ENCODE measurements at places on chromosomes 13 and 19. TPM values are rescaled to one million over a fixed set of nuclear protein-coding genes. Genes with fewer than 3 reads are reported as not detected.
A peak's percentile ranks its signal among the peaks of the same experiment; 100 is the strongest.

GRCh38 chr13:99617474-99618255 lies 116.4 kb downstream of the TM9SF2 start:
- no peaks in the 10 kb centered on the region for H3K36me3 ChIP-seq
- no peak overlapping the region for H3K4me3 ChIP-seq
- H3K4me1 ChIP-seq = no peaks in the 10 kb centered on the region
- no peaks in the 10 kb centered on the region for H3K27me3 ChIP-seq
- H3K27ac ChIP-seq = peak overlapping the region; percentile 75
- DNase-seq = peak; percentile 61

FLT1 gene
- 15.6 TPM for total RNA-seq

GRCh38 chr19:30106417-30107095 lies 164.5 kb downstream of the URI1 start:
- no peaks in the 10 kb centered on the region for H3K4me1 ChIP-seq
- no peaks in the 10 kb centered on the region for H3K36me3 ChIP-seq
- H3K27me3 ChIP-seq = no peaks in the 10 kb centered on the region
- H3K27ac ChIP-seq = no peak overlapping the region
- DNase-seq = no peak

GRCh38 chr13:75384879-75385707 lies 96.9 kb downstream of the TBC1D4 start:
- H3K36me3 ChIP-seq = no peaks in the 10 kb centered on the region
- DNase-seq = no peak
- no peaks in the 10 kb centered on the region for H3K4me1 ChIP-seq
- H3K4me3 ChIP-seq = no peak overlapping the region

KLK4 gene
- total RNA-seq = not detected

GRCh38 chr19:2239173-2239572 lies 2.5 kb downstream of the SF3A2 start:
- H3K4me3 ChIP-seq = no peak overlapping the region
- H3K27me3 ChIP-seq = no peaks in the 10 kb centered on the region
- H3K27ac ChIP-seq = no peak overlapping the region
- peaks cover 32% of the 10 kb centered on the region for H3K4me1 ChIP-seq
- H3K36me3 ChIP-seq = peaks cover 2% of the 10 kb centered on the region

RXFP2 gene
- total RNA-seq = not detected

RFX1 gene
- 6.8 TPM for total RNA-seq

GRCh38 chr13:24997367-24997967 lies 98.5 kb upstream of the PABPC3 start:
- no peaks in the 10 kb centered on the region for H3K27me3 ChIP-seq
- no peak for DNase-seq
- no peak overlapping the region for H3K4me3 ChIP-seq
- no peak overlapping the region for H3K27ac ChIP-seq
- no peaks in the 10 kb centered on the region for H3K4me1 ChIP-seq

EPSTI1 gene
- 6.6 TPM for total RNA-seq

GRCh38 chr13:35703061-35703460 lies 226.6 kb upstream of the MAB21L1 start:
- no peaks in the 10 kb centered on the region for H3K36me3 ChIP-seq
- no peak for DNase-seq
- no peak overlapping the region for H3K27ac ChIP-seq

- DNase-seq = no peak
- H3K4me1 ChIP-seq = no peaks in the 10 kb centered on the region
- no peak overlapping the region for H3K4me3 ChIP-seq
- H3K27me3 ChIP-seq = no peaks in the 10 kb centered on the region
Measured at GRCh38 chr13:42495255-42495654, 78.7 kb upstream of the TNFSF11 start.

GRCh38 chr13:96020931-96021330 lies 32.3 kb downstream of the UGGT2 start:
- DNase-seq = no peak
- H3K36me3 ChIP-seq = no peaks in the 10 kb centered on the region
- H3K4me1 ChIP-seq = no peaks in the 10 kb centered on the region
- no peak overlapping the region for H3K27ac ChIP-seq

- H3K27me3 ChIP-seq = no peaks in the 10 kb centered on the region
- H3K36me3 ChIP-seq = peaks cover 4% of the 10 kb centered on the region
- no peak overlapping the region for H3K4me3 ChIP-seq
- H3K27ac ChIP-seq = no peak overlapping the region
Measured at GRCh38 chr13:100330662-100331061, 241.8 kb downstream of the PCCA start.

F7 gene
- total RNA-seq = 147 TPM

ZNF709 gene
- total RNA-seq = 0.49 TPM

DNA sequence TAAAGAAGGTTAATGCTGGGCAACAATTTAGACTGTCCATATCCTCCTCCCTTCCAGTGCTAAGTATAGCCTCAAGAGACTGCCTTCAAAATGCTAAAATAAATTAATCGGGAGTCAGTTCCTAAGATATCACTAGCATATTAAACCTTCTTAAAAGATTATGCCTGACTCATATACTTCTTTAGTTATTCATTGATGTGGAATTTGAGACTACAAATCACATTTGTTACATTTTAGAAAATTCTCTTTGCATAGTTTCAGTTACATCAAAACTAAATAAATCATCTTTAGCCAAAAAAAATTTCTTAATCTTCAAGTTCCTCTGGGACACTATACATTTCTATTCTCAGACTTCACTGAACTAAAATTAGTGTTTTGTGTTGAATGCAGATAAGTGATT lies 769.1 kb downstream of the PCDH9 start:
- no peak overlapping the region for H3K4me3 ChIP-seq
- DNase-seq = no peak
- H3K27me3 ChIP-seq = no peaks in the 10 kb centered on the region
- no peaks in the 10 kb centered on the region for H3K4me1 ChIP-seq
- no peaks in the 10 kb centered on the region for H3K36me3 ChIP-seq
- no peak overlapping the region for H3K27ac ChIP-seq

DNA sequence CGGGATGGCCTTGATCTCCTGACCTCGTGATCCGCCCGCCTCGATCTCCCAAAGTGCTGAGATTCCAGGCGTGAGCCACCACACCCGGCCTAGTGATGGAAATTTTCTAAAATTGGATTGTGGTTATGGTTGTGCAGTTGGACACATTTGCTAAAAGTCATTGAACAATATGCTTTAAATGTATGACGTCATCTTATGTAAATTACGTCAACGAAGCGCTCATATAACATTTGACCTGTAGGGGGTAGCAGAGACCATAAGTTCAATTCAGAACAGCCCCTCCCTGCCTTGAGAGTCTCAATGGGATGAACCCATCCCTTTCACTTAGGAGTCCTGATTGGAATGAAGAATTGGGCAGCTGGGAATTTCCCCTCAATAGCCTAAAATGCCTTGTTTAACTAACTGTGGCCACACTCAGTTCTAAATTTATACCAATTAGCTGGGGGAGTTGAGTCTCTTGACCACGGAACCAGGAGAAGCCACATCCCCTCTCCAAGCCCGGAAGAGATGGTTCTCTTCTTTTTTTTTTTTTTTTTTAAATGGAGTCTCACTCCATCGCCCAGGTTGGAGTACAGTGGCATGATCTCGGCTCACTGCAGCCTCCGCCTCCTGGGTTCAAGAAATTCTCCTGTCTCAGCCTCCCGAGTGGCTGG lies 15.2 kb upstream of the TLE6 start:
- no peak for DNase-seq
- no peaks in the 10 kb centered on the region for H3K36me3 ChIP-seq
- H3K27me3 ChIP-seq = no peaks in the 10 kb centered on the region
- no peak overlapping the region for H3K27ac ChIP-seq

- H3K27ac ChIP-seq = no peak overlapping the region
- H3K36me3 ChIP-seq = no peaks in the 10 kb centered on the region
- H3K4me3 ChIP-seq = no peak overlapping the region
- H3K27me3 ChIP-seq = no peaks in the 10 kb centered on the region
- peaks cover 12% of the 10 kb centered on the region for H3K4me1 ChIP-seq
Measured at GRCh38 chr19:13169769-13170168, 19.6 kb downstream of the IER2 start.

DNA sequence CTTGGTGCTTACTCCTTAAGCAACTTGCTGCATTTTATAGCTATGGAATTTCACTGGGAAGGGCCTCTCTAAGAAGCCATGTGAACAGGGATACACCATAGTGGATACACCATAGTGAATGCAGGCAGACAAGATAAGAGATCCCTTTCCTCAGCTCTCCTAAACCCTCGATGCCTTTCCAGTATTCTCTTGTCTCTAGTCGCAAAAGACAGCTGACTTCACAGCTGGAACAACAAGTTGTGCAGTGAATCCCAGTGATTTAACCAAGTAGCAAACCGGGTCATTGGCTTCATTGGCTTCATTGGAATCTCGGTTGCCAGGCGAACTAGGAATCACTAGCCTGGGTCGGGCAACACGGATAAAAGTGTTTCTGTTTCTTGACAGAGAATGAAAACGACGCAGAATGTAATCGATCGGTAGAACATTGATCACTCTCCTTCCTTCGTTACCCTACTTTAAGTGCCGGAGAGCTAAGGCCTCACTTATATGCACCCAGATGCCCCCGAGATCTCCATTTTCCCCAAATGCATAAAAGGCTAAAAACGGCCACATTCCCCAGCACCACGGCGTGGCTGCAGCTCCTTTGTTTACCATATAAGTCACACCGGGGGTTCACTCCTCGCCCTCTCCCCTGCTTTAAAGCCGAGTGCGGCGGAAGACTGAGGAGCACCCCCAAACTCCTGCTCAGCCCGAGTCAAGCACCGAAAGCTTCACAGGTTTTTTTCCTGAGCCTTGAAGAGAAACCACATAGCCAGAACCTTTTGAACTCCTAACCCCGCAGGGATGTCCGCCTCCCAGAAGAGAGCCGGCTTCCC lies 674 bp downstream of the TRPC4 start:
- H3K36me3 ChIP-seq = no peaks in the 10 kb centered on the region
- H3K4me3 ChIP-seq = no peak overlapping the region
- no peak for DNase-seq

GRCh38 chr19:54464044-54464629 lies 559 bp upstream of the LENG9 start:
- H3K4me3 ChIP-seq = peak overlapping the region; percentile 66
- peak; percentile 97 for DNase-seq
- peak overlapping the region; percentile 95 for H3K27ac ChIP-seq

DNA sequence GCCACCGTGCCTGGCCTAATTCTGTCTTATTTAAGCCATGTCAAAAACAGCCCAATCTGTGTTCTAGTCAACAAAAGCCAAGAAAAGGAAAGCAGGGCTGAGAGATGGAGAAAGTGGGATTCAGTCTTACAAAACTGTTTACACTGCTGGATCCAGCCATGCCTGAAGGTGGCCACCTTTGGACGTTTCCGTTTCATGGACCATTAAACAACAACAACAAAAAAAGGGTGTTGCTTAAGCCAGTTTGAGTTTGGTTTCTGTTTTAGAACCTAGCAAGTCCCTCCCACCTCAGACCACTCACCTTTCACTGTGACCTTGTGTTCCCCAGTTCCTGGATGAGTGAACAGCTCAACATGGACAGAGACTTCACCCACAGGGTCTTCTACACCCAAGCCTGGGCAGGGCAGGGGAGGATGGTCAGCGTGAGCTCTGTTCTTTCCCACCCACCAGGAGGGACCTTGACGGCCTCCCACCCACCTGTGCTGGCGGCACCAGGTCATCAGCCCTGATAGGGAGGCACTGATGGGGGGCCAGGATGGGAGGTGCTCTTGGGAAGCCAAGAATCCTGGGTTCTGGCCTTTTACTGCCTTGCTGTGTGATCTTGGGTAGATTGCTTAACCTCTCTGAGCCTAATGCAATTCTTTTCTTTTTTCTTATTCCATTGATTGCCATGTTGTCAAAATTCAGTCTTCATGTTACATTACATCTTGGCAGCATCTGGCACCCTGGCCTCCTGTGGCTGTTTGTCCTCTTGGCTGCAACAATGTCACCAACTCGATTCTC lies 56.2 kb downstream of the COLGALT1 start:
- no peaks in the 10 kb centered on the region for H3K36me3 ChIP-seq
- H3K4me3 ChIP-seq = no peak overlapping the region
- no peak for DNase-seq
- H3K27ac ChIP-seq = no peak overlapping the region
- H3K27me3 ChIP-seq = no peaks in the 10 kb centered on the region

GRCh38 chr19:10044390-10044789 lies 31.1 kb downstream of the RDH8 start:
- H3K4me3 ChIP-seq = no peak overlapping the region
- H3K36me3 ChIP-seq = no peaks in the 10 kb centered on the region
- no peak for DNase-seq
- no peaks in the 10 kb centered on the region for H3K4me1 ChIP-seq
- no peaks in the 10 kb centered on the region for H3K27me3 ChIP-seq

GRCh38 chr19:6693056-6693471 lies 23.1 kb upstream of the TNFSF14 start:
- H3K36me3 ChIP-seq = peaks cover 97% of the 10 kb centered on the region

GRCh38 chr13:37476874-37477273 lies 121.7 kb downstream of the POSTN start:
- no peak overlapping the region for H3K4me3 ChIP-seq
- H3K36me3 ChIP-seq = no peaks in the 10 kb centered on the region
- H3K4me1 ChIP-seq = no peaks in the 10 kb centered on the region
- H3K27ac ChIP-seq = no peak overlapping the region

- no peak overlapping the region for H3K27ac ChIP-seq
- no peaks in the 10 kb centered on the region for H3K4me1 ChIP-seq
- no peak overlapping the region for H3K4me3 ChIP-seq
- H3K27me3 ChIP-seq = no peaks in the 10 kb centered on the region
- H3K36me3 ChIP-seq = no peaks in the 10 kb centered on the region
Measured at GRCh38 chr13:48749699-48750473, 96.2 kb downstream of the CYSLTR2 start.

DNA sequence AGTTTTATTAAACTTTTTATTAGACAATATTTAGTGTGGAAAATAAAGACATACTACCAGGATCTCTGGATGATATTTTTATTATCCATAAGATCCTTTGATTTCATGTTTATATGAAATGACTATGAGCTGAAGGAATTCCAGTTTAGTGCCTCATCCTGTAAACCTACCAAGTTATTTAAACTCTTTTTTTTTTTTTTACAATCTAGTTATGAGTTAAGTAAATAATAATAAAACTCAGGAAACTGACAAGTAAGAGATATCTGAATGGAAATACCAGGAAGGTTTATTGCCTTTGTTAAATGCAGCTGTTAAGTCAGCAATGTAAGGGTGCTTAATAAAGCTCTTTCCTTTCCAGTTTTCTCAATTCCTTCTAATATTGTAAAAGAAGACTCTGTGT lies 53.9 kb downstream of the RXFP2 start:
- DNase-seq = no peak
- H3K36me3 ChIP-seq = no peaks in the 10 kb centered on the region
- H3K4me3 ChIP-seq = no peak overlapping the region
- H3K27me3 ChIP-seq = no peaks in the 10 kb centered on the region

DNA sequence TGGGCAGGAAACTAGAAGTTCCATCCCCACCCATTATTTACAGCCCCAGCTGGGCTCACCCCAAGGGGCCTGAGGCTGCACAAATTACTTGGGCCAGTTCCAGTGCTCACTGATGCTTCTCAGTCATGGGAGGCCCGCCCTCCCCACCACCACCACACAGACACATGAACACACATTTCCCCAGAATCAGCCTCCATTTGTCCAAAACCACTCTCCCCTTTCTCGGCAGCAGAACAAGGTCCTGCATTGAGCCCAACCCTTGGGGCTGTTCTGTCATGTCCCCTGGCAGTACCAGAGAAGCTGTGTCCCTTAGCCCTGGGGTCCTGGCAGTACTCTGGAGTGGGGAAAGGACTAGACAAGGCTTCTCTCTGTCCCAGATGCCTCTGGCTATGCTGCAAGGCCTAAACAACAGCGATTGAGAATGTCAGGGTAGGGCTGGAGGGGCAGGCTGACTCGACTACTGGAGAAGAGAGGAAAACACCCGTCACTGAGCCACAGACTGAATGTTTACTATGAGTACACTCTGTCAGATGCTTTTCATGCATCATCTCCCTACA lies 21.8 kb downstream of the SAMD4B start:
- H3K4me3 ChIP-seq = no peak overlapping the region
- H3K27me3 ChIP-seq = no peaks in the 10 kb centered on the region
- no peaks in the 10 kb centered on the region for H3K4me1 ChIP-seq

NCAN gene
- 0.04 TPM for total RNA-seq

Data from right lobe of liver (tissue), 6 donors.